Activated CD4-positive, alpha-beta memory T cell treated with anti-CD3 and anti-CD28 coated beads, Interleukin-2, amount 10 ng/mL, durations not matched to agents 7 days and 5 days (primary cell): ENCODE measurements at places on chromosomes 12 and 14. TPM values are rescaled to one million over a fixed set of nuclear protein-coding genes. Genes with fewer than 3 reads are reported as not detected.

- DNase-seq: no peak
Observed at GRCh38 chr14:76710056-76711010, 50.9 kb upstream of the VASH1 start.

GRCh38 chr14:75842551-75842950 is 139.2 kb downstream of the TGFB3 start:
- DNase-seq: no peak

DNA sequence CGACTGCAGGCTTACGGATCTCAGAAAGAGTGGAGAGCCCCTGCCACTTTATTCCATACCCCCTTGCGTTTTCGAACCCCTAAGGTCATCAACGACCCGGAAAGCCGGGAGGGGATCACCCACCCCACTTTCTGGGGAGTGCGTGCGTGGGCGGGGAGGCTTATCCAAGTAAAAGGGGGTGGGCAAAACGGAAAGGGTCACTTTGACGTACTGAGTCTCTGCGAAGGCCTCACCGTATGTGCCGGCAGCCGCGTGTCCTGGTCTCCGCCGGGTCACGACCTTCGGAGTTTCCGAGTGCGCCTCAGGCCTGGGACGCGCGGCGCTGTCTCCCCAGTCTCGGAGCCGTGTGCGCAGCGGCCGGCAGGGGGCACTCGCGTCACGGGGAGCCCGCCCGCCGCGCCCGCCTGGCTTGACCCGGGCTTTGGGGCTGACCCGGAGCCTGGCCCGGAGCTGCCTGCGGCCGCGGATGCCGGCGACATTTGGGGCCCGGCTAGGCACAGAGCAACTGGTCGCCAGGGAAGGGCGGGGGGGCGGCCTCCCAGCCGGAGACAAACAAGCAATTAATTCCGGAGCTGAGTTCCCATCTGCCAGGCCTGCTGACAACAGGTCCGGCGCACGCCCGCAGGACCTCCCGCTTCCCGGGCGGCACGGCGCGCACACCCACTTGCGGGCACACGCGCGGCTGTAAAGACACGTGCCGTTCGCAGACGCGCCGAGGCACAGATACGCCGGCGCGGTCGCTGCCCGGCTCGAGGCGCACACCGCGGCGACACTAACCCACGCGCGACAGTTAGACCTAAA is 890 bp upstream of the KIF26A start:
- peak; percentile 66 for DNase-seq

DNA sequence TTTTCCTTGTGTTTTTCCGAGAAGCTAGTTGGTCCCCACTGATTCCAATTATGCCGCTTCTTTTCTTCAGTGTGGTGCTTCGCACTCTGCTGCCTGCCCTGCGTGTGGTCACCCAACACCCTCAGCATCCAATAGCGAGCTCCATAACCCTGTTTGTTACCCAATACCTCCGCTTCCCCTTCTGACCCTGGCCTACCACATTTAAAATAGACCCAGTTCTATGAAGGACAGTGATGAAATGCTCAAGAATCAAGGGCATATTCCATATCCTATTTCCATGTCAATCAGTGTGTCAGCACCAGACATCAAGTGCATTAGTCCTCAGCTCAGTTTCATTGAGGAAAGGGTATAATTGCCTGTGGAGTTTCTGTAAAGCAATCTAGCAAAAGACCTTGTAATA is 9.5 kb downstream of the NDRG2 start:
- no peak for DNase-seq

- no peak for DNase-seq
Observed at GRCh38 chr12:76859611-76860010, 19.2 kb downstream of the CSRP2 start.

GRCh38 chr14:24092505-24093206 is 1.5 kb upstream of the PCK2 start:
- no peak for DNase-seq

GRCh38 chr12:11814374-11814773 is 164.9 kb downstream of the ETV6 start:
- peak; percentile 23 for DNase-seq

The TAS2R50 gene
- total RNA-seq: 0.73 TPM
